ENCODE measurements at places on chromosomes 13 and 19.
A peak's percentile ranks its signal among the peaks of the same experiment; 100 is the strongest.

GRCh38 chr19:1847684-1848398, 442 bp downstream of the REXO1 start:
- peak; percentile 34 for DNase-seq

DNA sequence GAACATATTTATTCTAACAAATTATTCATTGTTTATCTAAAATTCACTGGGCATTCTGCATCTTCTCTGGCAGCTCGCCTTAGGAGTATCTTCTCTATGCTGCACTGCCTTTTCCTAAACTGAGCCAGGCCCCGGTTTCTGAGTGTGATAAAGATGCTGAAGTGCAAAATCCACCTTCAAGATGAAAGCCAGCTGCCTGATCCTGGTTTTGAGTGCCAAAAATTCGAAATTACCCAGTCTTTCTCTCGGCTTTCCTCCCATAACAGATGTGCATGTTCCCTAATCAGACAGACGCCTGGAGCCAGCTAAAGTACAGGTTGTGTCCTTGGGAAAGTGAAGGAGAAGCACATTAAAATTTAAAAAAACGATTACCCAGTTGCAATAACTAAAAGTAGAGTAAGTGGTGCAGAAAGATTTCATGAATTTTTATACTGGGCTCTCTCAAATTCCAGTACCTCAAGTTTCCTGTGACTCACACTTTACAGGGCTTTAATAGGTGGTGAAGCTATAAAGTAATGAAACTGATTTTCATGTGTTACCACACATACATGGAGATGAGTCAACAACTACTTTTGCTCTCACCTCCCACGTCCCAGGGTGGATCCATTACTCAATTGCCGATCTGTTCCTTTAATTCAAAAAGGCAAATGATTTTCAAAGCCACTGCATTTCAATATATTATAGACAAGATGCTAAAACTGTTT, 65.0 kb upstream of the GTF2F2 start:
- DNase-seq = peak; percentile 55

DNA sequence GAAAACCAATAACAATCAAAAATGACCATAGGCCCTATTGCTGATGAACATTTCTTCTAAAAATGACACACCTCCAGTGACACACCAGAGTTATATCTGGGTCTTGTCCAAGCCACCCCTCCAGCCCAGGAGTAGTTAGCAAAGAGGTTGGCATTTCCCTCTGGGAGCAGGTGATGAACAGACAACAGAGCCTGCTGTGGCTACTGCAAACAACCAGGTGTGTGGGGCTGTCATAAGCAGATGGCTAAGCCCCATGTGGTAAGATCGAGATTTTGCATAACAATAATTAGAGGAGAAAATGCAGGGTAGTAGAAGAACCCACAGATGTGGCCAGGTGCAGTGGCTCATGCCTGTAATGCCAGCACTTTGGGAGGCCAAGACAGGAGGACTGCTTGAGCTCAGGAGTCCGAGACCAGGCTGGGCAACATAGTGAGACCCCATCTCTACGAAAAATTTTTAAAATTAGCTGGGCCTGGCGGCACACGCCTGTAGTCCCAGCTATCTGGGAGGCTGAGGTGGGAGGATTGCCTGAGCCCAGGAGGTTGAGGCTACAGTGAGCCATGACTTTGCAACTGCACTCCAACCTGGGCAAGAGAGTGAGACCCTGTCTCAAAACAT, 5.0 kb downstream of the XRCC1 start:
- DNase-seq = no peak

DNA sequence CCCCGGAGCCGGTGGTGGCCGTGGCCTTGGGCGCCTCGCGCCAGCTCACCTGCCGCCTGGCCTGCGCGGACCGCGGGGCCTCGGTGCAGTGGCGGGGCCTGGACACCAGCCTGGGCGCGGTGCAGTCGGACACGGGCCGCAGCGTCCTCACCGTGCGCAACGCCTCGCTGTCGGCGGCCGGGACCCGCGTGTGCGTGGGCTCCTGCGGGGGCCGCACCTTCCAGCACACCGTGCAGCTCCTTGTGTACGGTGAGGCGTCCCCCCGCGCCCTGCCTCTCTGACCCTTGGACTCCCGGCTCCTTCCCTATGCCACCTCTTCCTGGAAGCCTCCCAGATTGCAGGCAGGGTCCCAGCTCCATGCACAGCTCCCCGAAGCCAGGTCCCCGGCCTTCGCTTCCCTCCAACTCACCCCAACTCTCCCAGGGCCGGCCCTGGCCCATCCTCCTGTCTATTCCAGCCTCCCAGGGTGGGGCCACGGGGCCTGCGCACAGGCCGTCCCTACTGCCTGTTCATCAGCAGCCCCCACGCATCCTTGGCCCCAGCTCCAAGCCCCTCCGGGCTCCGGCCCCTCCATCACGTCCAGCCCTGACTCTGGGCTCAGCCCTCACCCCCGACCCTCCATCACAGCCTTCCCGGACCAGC, 1.7 kb downstream of the MADCAM1 start:
- no peak for DNase-seq

DNA sequence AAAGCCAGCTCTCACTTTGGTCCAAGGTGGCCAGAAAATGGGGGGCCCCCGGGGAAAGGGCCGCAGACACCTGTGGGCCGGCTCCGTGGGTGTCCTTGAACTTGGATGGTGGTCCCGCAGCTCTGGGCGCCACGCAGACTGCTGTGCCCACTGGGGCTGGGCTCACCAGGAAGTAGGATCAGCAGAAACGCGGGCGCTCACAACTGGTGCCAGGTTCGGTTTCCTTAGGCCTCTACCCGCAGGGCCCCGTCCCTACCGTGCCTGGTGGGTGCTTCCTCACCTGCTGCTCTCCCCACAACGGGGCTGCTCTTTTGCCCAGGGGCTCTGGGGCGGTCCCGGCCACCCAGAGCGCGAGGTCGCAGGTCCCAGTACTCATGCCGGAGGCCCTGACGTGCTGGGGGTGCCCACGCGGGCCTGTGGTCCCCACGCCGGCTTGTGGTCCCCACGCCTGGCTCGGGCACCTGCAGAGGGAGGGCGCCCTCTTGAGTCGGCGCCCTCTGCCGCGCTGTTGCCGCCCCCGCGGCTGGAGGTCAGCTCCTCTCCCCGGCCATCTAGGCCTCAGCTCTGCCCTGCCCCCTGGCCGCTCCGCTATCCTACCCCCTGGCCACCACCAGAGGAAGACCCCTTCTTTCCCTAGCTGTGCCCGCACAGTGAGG, 1303.6 kb downstream of the UQCRFS1 start:
- no peak for DNase-seq

GRCh38 chr13:99381766-99382165, 74.6 kb upstream of the GPR183 start:
- no peak for DNase-seq

- DNase-seq = no peak
Observed at GRCh38 chr13:42066542-42066941, 18.1 kb downstream of the DGKH start.

DNA sequence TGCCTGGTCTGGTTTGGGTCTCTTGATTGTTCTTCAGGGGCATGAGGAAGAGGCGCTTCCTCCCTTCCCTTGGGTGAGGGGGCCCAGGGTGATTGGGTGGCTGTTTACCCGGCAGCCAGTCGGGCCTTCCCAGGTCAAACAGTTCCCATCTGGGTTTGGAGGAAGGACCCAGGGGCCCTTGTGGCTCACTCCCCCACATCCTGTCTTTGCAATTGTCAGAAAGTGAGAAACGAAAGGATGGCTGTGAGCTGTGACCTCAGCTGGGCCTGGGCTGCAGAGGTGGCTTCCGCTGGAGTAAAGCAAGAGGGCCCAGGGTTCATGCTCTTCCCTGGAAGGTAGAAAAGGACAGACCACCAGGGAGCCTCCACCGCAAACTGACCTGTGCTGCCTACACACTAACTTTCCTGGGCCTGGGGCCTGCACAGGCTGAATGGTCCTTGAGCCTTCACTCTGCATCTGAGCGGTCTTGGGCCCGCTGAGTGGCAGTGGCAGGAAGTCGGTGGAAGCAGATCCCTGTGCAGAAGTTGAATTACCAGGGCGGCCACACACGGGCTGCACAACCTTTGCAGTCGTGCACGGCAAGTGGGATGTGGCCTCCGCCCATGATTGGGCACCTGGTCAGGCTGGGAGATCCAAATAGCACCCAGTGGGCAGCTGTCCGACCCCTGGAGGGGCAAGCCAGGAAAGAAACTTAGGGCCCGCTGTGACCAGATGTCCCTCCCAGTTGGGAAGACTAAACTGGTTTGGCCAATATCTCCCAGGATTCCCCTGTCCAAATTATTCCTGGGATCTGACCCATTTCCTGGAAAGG, 5.3 kb upstream of the CD79A start:
- no peak for DNase-seq

DNA sequence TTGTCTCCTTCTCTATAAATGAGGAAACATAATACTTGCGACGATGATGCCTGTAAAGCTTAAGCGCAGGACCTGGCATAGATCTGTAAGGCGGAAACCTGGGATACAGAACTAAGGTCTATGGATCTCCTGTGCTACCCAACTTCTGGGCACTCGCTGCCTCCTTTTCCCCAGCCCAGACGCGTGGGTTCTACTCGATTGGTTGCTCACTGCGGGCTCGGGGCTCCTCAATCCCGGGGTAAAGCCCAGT, 615 bp upstream of the PSMC4 start:
- peak; percentile 7 for DNase-seq

- no peak for DNase-seq
Observed at GRCh38 chr13:34583181-34583580, 358.9 kb upstream of the NBEA start.

DNA sequence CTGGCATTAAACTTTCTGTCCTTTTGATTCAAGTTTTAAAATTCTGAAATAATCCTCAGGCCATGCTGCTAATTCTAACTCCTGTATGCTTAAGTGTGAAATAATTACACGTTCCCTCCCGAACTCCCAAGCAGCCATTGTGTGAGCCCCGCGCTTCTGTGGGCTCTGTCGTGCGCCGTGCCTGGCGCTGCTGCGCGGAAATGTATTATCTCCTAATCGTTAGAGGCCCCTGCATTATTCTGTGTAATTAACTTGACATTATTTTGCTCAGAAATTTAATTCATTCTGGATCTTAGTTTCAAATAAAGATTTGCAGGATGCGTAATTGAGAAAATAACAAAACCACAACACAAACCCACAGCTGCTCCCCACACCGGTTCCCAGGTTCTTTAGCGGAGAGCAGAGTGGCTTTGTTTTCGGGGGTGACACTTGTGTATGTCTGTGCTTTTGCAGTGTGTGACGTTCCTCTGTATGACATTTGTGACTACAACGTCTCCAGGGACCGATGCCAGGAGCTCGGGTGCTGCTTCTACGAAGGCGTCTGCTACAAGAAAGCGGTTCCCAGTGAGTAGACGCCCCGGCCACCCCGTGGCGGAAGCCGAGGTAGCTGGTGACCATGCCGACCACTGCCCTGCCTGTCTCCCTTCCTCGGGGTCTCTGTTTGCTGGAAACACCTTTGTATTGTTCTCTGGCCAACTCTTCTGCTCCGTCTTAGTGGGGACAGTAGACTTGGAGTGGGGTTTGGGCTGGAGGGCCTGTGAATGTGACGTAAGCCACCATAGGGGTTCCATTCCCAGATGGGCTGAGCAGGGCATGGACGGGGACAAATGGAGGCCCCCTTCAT, 7.5 kb downstream of the TEX29 start:
- DNase-seq = no peak

GRCh38 chr13:95547531-95548167, 4.9 kb upstream of the CLDN10 start:
- no peak for DNase-seq

- no peak for DNase-seq
Observed at GRCh38 chr13:101552286-101552685, 99.8 kb downstream of the ITGBL1 start.
